Caki2 (cell line): ENCODE measurements at places on chromosomes 11 and 22. TPM values are rescaled to one million over a fixed set of nuclear protein-coding genes. Genes with fewer than 3 reads are reported as not detected.

PRAME gene
- total RNA-seq: 37.7 and 58.4 TPM in 2 replicates

SOX6 gene
- total RNA-seq: 0.78 and 2.1 TPM in 2 replicates

F2 gene
- total RNA-seq: 0.71 TPM in 1 of 2 replicates, not detected in the other

OR51I1 gene
- not detected in 2 replicates for total RNA-seq

FSHB gene
- total RNA-seq: not detected in 2 replicates

NUDT8 gene
- 51.3 and 52.9 TPM in 2 replicates for total RNA-seq
